ENCODE measurements at places on chromosomes 2 and 18.

DNA sequence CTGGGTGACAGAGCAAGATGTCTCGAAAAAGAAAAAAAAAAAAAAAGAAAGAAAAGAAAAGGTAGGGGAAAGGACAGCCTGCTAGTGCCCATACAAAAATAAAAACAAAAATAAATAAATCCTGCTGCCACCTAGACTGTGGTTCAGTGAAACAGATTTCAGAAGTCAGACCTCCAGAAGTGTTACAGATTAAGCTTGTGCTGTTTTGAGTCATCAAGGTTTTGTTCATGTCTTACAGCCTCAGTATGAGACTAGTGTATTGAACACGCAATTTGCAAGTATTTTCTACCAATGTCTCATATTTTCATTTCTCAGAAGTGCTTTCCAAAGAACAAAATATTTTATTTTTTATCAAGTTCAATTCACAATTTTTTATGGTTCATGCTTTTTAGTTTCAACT, 720.4 kb upstream of the GYPC start:
- no peak for DNase-seq

- DNase-seq: no peak
These were observed 10.2 kb upstream of the SIX3 start for GRCh38 chr2:44931198-44931780.

GRCh38 chr18:73826098-73826497, 321.5 kb downstream of the FBXO15 start:
- DNase-seq: no peak

DNA sequence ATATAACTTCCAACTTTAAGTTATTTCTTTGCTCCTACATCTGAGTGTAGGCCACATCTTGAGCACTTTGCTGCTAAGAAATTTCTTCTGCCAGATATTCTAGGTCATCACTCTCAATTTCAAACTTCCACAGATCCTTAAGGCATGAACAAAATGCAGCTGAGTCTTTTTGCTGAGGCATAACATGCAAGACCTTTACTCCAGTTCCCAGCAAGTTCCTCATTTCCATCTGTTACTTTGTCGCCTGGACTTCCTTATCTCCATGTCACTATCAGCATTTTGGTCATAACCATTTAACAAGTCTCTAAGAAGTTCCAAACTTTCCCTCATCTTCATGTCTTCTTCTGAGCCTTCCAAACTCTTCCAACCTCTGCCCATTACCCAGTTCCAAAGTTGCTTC, 1077.3 kb upstream of the TMEFF2 start:
- DNase-seq: no peak

GRCh38 chr2:218233543-218233942, 16.6 kb downstream of the ARPC2 start:
- DNase-seq: no peak

- no peak for DNase-seq
These were observed 41.8 kb upstream of the HAAO start for GRCh38 chr2:42834161-42834560.

DNA sequence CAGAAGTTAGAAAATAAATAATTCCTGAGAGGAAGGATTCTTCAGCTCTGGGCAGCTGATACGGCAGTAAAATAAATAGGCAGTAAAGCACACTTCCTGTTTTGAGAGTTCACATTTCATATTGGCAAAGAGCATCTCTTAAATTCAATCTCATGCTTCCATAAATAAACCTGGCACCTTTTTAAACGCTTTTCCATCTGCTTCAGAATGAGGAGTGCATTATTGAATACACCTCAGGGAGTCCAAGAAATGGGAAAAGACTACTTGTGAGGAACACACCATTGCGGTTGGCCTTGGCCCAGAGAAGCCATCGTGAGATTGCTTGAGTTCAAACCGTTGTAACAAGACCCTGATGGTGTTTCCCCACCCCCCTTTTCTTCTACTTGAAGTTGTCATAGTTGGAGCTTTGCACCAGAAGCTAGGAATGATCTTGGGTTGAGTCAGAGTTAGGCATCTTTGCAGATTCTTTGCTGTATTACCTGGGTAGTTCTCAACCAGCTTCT, 123.9 kb downstream of the RDH14 start:
- no peak for DNase-seq

DNA sequence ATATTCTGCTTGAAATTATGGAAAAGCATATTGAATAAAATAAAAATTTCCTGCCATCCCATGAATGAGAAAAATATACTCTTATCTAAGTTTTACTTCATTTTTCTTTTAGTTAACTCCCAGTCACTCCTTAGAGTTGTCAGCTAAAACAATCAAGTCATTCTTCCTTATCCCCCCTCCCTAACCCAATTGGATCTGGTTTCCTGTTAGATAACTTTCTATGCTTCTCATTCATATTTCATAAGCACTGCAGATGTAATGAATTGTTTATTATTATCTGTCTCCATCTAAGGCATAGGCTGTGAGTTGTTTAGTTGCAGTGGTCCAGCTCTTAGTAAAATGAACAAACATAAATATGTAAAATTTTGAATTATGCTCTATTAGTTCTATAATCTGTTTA, 244.0 kb upstream of the GCFC2 start:
- DNase-seq: no peak

GRCh38 chr2:11753452-11753885, 7.0 kb downstream of the LPIN1 start:
- no peak for DNase-seq

GRCh38 chr2:49154140-49154539, at the start of gene FSHR:
Gene FSHR, minus strand, starts transcription at chr2:49154515. Its CDS starts 98 bp downstream, at chr2:49154417.
- DNase-seq: no peak

GRCh38 chr2:16744521-16744920, 78.9 kb upstream of the CYRIA start:
- DNase-seq: no peak

- DNase-seq: no peak
These were observed 125.6 kb upstream of the CDCA7 start for GRCh38 chr2:173229086-173229485.

DNA sequence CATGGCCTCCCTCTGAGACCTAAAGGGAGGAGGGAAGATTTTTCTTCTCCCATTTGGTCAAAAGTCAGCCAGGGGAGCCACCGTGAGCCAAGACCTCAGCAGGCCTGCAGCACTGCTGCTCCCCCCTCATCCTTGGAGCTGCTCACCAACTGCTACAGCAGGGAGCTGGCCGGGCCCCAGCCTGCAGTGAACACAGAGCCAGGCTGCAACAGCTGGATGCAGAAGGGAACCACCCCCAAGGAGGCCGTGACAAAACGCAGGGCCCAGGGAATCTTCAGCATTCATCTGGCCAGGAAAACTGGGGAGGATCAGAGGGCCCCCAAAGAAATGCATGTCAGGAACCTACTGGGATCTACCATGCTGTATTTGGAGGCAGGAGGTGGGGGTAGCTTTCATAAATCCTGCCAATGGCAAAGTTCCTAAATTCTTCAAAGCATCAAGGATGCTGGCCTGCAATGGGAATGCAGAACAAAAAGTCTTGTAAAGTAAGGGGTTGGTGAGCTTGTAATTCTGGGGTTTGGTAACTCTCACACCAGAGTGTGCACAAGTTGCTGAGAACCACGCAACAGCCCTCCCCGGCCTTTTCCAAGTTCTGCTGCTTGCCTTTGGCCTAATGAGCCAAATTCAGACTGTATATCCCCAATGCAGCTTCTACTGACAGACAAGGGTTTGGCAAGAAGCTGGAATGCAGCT, 61.0 kb downstream of the CACNB4 start:
- DNase-seq: no peak

- no peak for DNase-seq
These were observed 115.5 kb upstream of the TMEM18 start for GRCh38 chr2:792687-793086.

DNA sequence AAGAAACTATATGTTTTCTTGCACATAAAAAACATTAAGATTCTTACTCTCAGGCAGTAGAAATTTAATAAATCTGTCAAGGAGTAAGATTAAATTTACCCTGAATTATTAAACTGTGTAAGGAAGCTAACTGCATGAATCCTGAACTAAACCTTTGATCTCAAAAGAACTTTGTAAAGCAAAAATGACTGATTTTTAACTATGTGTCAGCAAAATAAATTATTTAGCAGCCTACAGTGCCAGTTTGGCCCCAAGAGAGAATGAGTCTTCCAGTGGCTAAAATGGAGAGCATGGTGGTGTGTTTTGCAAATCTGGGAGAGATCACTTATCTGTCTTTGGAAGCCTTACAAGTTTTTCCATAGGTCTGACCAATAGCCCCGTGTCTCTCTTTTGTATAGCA, 190.7 kb downstream of the THSD7B start:
- no peak for DNase-seq

DNA sequence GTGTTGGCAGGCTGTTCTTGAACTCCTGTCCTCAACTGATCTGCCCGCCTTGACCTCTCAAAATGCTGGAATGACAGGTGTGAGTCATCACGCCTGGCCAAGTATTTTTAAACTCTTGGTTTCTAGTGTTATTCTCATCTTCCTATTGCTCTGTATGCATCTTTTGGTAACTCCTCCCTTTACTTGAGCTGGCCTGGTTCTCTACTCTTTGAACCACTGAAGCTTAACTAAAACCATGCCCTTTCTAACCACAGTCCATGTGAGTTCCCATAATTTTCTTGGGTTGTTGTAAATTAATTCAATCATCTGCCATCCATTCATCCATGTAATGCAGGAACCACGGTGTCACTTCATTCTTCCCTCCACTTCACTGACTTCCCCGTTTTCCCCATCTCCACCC, 1131.3 kb downstream of the DPP10 start:
- DNase-seq: no peak

GRCh38 chr18:9688036-9688741, 19.9 kb upstream of the RAB31 start:
- DNase-seq: no peak

GRCh38 chr2:109478906-109479493, 134.8 kb downstream of the SEPTIN10 start:
- DNase-seq: no peak

DNA sequence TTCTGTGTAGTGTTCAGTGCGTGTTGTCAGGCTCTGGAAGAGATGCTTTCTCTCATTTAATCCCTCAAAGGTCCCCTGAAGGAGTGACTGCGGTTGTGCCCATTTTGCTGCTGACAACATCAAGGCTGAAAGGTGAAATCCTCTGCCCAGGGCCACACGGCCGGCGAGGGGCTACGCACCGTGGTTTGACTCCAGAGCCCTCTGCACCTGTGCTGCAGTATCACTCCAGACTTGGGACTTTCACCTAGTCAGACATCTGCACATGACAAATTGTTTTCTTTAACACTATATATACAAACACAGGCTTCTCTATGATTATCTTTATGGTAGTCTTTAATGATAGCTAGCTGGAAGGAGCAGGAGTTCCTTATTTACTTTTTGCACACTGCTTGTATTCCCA, 90.2 kb downstream of the ARMC9 start:
- DNase-seq: no peak

- no peak for DNase-seq
These were observed 40.0 kb upstream of the BIN1 start for GRCh38 chr2:127146820-127147502.

GRCh38 chr2:153028626-153029025, 310.2 kb downstream of the ARL6IP6 start:
- no peak for DNase-seq

DNA sequence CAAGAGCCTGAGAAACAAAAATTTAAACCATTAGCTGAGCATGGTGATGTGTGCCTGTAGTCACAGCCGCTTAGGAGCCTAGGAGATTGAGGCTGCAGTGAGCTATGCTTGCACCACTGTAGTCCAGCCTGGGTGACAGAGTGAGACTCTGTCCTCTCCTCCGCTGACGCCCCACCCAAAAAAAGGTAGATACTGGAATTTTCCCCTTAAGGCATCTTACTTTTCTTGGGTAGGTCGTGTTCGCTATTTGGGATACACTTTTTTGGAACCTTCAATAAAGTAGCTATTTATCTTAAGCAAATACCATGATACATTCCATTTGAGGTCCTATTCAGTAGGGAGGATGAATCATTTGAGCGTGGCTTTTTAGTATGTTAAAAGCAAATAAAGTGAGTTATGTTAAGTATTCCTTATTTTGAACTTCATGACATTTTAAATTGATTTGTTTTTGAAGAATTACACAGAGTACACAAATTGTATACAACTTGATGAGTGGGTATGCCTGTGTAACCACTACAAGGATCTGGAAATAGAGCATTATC, 38.7 kb downstream of the RALBP1 start:
- no peak for DNase-seq

DNA sequence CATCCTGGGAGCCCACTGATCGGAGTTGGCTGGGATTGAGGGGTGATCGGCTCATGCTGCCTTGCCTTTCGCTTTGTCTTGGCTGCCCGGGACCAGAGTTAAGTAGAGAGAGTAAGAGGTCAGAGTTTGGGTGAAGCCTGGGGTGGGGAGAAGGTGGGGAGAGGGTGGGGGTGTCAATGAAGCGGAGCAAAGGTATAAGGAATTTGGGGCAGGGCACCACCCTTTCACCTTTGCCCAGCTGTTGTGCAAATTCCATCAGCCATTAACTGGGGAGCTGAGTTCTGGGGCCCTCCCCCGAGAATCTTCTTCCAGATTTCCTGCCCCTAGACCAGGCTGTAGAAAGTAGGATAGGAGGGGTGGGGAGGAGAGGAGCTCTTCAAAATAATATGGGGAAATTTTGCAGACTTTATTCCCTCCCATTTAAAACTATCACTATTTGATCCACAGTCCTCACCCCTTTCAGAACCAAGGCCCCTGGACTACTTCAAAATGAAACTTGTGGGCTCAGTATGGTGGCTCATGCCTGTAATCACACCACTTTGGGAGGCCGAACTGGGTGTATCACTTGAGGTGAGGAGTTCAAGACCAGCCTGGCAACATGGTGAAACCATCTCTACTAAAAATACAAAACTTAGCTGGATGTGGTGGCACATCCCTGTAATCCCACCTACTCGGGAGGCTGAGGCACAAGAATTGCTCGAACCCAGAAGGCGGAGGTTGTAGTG, at the start of gene SLC23A3:
SLC23A3 (minus strand) TSS at position 100 of the 725 bp plus-strand sequence; CDS start at position 55, 45 bp downstream.
- DNase-seq: no peak

- no peak for DNase-seq
These were observed 40.0 kb downstream of the COA5 start for GRCh38 chr2:98568161-98568956.

- DNase-seq: no peak
These were observed 359.3 kb downstream of the TMX3 start for GRCh38 chr18:68355637-68356036.

GRCh38 chr2:120485096-120485495, 139.2 kb downstream of the INHBB start:
- DNase-seq: no peak

DNA sequence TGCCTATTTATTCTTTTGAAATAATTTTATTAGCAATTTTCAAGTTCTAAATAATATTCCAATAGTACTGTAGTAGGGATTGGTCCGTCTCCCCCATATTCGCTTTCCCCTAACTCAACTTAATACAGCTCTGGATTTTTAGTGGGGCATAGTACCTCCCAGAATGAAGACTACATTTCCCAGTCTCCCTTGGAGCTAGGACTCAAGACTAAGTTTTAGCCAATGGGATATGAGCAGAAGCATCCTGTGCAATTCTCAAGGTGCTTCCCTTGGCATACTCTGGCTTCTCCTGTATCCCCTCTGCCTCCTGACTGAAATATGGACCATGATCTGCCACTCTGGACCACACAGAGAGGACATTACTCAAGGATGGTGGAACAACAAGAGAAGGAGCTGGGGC, 24.1 kb downstream of the ST3GAL5 start:
- DNase-seq: no peak

GRCh38 chr18:13611142-13611600, 115.2 kb downstream of the FAM210A start:
- no peak for DNase-seq

GRCh38 chr2:173931751-173932150, 33.4 kb downstream of the SP3 start:
- DNase-seq: no peak

- no peak for DNase-seq
These were observed 28.0 kb downstream of the RFX8 start for GRCh38 chr2:101446869-101447268.

All from neural crest cell (in vitro differentiated cells).